ENCODE measurements at places on chromosomes 7 and 10.

DNA sequence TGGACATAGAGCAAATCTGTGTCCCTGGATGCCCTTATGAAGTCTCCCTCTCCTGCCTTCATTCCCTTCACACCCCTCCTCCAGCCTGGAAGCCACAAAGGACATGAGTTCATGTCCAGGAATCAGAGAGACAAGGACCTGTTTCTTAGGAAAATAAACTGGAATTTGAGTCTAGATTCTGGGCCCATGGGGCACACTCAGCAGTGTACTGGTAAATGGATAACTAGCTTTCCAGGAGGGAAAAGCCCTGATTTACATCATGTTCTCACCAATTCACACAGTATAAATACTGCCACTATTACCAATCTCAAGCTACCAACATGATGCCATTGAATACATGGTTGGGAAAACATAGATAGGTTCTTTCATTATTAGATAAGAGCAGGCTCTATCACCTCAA lies 9.9 kb downstream of the FAM237B start:
- DNase-seq = no peak

DNA sequence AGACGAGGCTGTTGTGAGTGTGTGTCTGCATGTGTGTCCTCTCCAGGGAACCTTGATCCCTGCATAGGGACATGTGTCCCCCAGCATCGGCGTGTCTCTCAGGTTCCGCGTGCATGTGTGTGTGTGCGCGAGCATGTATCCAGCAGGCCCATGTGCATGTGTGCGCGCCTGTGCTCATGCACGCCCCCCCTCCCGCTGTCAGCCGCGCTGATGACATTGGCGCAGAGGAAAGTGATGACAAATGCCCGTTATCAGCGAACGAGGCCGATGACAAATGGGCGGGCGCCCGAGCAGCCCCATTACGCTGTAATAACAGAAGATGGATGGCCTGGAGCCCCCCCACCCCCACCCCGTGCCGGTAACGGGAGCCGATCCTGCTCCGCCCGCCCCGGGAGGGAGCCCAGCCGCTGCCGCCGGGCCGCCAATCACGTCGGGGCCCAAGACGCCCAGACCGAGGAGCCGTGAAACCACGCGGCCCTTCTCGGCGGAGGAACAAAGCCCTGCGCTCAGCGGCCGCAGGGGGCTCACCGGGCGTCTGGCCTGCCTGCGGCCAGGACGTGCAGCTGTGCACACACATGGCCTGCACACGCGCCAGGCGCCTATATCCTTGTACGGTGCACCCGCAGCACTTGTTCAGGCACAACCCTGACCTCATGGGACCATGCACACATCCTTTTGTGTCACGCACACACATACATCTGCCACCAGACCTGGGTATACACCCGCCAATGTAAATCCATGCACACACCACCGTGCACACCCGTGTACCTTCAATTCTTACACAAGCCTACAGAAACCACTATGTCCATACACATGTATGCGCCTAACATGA lies 21.5 kb downstream of the POLL start:
- no peak for DNase-seq

GRCh38 chr10:87036623-87037022 lies 16.5 kb downstream of the FAM25A start:
- DNase-seq = no peak

DNA sequence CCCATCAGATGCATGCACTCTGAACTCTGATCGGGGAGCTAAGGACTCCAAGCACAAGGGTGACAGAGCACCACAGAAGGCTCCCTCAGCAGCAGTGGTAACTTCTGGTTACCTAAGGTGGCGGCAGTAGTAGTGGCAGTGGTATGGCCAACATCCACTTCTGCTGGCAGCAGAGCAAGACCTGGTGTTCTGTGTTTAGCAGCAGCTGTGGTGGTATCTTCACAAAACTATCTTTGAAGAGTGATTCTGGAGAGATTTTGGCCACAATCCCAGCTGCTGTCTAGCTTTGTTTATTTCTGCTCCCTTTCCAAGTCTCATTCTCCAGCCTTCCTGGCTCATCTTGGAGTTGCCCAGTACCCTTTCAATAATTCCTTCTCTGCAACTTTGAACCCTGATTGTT lies 102.4 kb upstream of the LRGUK start:
- DNase-seq = no peak

- DNase-seq = no peak
Measured at GRCh38 chr10:23197416-23197861, 5.3 kb downstream of the PTF1A start.

DNA sequence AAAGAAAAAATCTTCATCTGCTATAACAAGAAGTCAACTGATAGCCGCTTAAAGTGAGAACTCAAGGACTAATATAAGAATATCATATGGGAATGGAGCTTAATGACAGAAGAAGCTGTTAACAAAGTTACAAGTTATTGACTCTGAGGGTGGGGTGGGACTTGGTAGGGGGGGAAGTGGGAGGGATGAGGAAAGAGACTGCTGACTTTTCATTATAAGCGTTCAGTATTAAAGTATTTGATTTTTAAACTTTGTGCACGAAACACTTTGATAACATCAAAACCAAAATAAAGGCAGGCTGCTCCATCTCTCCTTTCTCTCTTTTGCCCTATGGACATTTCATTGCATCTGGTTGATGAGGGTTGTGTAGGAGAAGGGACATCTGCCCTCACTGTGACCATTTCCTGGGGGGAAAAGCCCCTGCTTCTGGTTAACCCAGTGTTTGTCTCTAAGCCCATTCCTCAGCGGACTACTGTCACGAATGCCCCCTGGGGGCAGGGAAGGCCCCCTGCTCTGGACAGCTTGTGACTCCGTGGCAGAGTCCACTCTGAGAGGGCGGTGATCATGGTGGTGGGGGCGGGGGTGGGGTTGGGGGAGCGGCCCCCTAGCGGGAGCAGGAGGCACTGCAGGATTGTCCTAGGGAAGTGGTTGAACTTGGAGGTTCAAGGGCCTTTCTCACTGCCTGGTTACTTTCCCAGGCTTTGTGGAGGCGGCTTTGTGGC lies 17.4 kb downstream of the SLC13A4 start:
- DNase-seq = no peak

DNA sequence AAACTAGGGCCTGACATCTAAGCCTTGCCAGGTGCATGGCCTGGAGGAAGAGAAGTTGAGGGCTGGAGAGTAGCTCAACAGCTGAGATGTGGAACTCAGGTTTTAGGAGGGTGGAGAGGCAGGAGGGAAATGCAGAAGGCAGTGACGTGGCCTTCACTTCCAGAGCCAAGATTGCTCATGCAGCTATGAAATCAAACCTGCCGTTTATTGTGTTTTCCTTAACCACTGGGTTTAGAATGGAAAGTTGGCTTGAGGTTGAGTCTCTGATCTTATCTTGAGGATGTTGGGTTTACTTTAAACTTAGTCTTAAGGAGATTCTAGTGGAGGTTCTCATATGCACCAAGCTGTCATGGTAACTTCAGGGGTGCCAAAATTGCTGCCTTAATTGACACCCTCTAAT lies 178.6 kb downstream of the SORCS3 start:
- no peak for DNase-seq

GRCh38 chr7:134851141-134851540 lies 71.7 kb downstream of the CALD1 start:
- DNase-seq = no peak

DNA sequence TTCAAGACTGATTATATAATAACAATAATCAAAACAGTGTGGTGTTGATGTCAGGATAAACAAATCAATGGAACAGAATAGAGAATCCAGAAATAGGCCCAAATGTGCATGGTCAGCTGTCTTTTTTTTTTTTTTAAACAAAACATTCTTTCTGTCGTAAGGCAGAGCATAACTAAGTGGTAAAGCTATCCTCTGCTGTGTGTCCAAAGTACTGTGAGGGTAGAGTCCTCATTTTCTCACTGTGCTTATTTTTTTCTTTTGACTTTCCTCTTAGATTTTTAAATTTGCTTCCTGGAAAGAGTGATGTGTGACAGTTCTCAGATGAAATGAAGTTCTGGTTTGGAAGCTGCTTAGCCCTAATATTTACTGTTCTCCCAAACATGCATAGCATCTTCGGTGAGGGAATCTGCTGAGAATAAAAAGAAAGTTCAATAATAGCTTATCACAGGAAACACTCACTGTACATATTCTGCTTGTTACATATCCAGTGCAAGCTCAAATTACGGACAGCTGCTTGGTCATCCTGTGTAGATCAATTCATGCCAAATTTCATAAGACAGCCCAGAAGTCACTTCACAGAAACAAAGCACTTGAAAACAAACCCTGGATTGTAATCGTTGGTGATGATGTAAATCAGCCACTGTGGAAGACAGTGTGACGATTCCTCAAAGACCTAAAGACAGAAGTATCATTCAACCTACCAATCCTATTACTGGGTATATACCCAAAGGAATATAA lies 423.9 kb downstream of the NEBL start:
- no peak for DNase-seq

- no peak for DNase-seq
Measured at GRCh38 chr10:80172896-80173295, 32.4 kb downstream of the ANXA11 start.

DNA sequence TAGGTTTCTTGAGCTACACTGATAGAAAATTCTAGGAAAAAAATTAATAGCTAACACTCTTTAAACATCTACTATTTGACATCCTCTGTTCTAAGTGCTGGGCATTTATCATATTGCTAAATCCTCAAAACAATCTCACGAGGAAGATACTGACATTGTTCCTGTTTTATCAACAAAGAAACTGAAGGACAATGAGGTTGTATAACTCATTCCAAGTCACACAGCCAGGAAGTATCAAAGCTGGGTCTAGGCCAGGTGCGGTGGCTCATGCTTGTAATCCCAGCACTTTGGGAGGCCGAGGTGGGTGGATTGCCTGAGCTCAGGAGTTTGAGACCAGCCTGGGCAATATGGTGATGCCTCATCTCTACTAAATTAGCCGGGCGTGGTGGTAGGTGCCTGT lies 51.6 kb upstream of the IL6 start:
- DNase-seq = no peak

DNA sequence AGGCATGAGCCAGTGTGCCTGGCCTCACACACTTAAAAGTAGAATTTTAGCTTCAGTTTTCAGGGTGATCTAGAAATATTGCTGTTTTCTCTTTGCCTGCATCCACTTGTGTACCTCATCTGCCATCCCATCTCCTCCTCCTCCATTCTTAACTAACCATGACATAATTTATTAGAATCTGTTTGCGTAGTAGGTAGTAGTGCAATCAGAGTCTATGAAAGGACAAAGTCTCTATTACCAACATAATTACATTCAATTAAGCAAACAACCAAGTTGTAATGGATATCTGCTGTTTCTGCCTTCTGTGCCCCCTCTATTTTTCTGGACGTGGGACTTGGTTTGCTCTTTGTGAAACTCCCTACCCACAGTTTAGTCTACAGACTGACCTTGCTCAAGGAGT lies 72.9 kb downstream of the CDK14 start:
- DNase-seq = no peak

- no peak for DNase-seq
Measured at GRCh38 chr7:139382439-139382838, 22.7 kb downstream of the LUC7L2 start.

- DNase-seq = no peak
Measured at GRCh38 chr7:43721193-43721806, 8.0 kb downstream of the COA1 start.

DNA sequence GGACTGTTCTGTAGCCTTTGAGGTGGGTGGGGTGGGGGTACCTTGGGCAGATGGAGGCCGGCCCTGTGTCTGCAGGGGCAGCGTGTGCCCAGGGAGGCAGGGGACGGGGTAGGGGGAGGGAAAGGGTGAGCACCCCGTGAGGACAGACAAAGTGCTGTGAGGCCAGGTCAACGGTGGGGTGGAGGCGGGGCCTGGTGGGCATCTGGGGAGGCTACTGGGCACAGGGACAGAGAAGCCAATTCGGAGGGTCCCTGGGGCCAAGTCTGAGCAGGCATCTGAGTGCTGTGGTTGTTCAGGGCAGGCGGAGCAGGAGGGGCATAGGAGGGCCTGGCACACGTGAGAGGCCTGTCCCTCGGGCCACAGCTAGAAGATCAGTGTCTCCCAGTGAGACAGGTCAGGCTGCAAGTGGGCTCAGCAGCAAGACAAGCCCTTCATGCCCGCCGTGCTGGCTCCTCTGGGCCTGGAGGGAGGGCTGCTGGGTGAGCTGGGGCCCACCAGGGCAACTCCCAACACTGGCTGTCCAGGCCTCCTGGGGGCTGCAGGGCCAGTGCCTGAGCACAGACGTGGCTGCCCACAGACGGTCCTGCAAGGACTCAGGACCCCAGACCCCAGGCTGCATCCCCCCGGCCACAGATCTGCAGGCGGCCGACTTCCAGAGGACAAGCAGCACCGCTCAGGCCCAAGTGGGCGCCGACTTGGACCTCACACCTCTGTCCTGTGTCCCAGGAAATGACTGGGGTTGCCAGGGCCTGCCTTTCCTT lies 26.4 kb upstream of the KNDC1 start:
- DNase-seq = no peak

DNA sequence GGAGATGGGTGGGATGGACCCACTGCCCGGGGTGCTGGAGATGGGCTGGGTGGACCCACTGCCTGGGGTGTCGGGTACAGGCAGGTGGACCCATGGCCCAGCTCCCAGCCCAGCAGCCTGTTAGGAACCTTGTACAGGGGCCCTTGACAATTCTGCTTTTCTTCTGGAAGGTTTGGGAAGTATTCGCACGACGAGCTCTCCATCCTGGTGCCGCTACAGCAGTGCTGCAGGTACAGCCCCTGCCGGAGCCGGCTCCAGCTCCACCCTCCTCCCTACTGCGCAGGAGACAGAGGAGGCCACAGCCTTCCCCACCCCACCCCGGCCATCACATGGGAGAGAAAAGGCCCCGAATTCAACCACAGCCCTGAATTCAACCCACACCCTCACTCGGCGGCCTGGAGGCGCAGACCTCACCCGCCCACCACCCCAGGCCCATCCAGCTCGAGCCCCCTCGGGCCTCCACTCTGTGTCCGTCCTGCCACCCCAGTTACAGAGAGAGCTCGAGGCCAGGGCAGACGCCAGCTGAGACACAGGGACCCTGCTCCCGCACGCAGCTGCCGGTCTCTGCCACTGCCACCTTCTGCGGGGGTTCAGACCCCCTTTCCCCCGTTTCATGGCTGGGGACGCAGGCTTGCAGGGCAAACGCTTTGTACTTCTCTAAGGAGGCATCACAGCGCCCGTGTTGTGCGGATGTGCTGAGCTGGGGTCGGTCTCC lies 31.3 kb upstream of the FOXL3 start:
- DNase-seq = no peak

DNA sequence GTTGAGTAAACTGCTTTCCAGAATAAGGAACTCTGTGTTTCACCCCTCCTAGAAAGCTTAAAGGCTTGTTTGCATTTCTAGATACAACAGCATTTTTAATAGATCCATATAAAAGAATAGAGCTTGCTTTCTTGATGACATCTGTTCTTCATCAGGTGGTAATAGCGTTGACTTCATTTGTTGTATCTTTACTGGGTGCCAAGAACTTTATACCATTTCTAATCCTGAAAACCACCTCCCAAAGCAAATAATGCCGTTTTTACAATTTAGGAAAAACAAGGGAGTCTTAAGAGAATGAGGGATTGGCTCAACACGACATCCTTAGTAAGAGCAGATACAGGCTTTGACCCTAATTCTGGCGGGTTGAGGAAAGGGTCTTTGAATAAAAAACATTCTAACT lies 993.4 kb downstream of the TYW1 start:
- no peak for DNase-seq

GRCh38 chr7:119281181-119281846 lies 991.7 kb upstream of the KCND2 start:
- DNase-seq = no peak

Measured in NCI-H1048 (cell line).